Purkinje cell (primary cell): ENCODE measurements at places on chromosomes 4 and X. TPM values are rescaled to one million over a fixed set of nuclear protein-coding genes. Genes with fewer than 3 reads are reported as not detected.

COX18 gene
- 6.4 and 8.2 TPM in 2 replicates for polyA plus RNA-seq

GRIA2 gene
- polyA plus RNA-seq, result 649 and 854 TPM in 2 replicates

KLHL15 gene
- 5.0 and 9.4 TPM in 2 replicates for polyA plus RNA-seq

NFKB1 gene
- 0.34 and 3.0 TPM in 2 replicates for polyA plus RNA-seq

BCLAF3 gene
- 13.9 and 16.8 TPM in 2 replicates for polyA plus RNA-seq
